ENCODE measurements at places on chromosomes 2 and 18. TPM values are rescaled to one million over a fixed set of nuclear protein-coding genes. Genes with fewer than 3 reads are reported as not detected.
A peak's percentile ranks its signal among the peaks of the same experiment; 100 is the strongest.

The ADD2 gene
- total RNA-seq: 15.4 TPM

The C2orf15 gene
- total RNA-seq: 1.2 TPM

The SKOR2 gene
- total RNA-seq: not detected

The DLX2 gene
- 0.16 TPM for total RNA-seq

The DOK6 gene
- not detected for total RNA-seq

The CCDC178 gene
- not detected for total RNA-seq

GRCh38 chr2:64975232-64975821 lies 13.9 kb upstream of the SLC1A4 start:
- no peak for DNase-seq

GRCh38 chr2:96142217-96143113 lies 2.8 kb downstream of the DUSP2 start:
- peak; percentile 40 for DNase-seq

DNA sequence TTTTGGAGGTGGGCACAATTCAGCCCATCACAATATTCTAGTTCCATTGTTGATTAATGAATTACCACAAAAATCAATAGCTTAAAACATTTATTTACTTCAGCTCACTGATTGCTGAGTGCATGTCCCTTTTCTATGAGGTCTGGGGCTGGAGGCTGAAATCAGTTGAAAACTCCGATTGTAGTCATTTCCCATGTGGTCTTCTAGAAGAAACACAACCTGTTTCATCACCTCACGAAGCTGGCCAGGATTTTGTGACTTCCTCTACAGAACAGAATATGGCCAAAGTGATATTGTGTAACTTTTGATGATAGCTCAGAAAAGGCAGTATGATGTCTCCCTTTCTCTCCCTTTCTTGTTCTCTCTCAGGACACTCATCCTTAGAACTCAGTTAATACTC lies 44.1 kb upstream of the CYRIA start:
- no peak for DNase-seq

DNA sequence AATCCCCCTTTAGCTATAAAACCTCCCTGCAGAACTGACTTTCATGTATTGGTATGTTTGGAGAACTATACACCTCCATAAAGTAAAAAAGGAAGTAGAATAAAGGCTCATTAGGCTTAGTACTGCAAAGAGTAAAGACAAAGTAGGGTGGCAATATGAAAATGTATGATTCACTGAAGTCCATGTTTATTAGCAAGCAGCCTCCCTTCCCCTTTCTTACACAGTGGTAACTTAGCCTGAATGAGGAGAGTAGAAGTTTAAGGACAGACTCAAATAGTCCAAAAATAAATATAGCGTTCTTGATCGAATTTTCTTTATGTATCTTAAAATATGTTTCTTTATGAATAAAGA lies 1.5 kb downstream of the ZNF804A start:
- DNase-seq: no peak

- DNase-seq: no peak
These were observed 28.2 kb downstream of the OSBPL1A start for GRCh38 chr18:24369426-24369825.

GRCh38 chr2:47534179-47534919 lies 131.4 kb downstream of the MSH2 start:
- no peak for DNase-seq

DNA sequence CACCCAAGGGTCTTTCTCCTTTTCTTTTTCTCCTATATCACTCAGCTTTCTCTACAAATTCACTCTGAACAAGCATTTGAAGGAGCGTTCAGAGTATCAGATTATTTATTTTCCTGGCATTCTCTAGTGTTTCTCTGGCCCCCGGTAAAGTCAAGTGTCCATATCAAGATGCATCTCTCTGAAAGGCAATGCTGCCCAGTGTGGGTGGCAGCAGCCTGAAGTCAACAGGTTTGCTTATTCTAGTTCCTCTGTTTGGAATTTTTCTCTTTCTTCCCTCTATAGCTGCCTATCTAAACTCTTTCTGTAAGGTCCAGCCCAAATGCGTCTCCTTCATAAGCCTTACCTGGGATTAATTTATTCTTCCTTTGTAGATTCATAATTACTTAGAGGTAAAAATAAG lies 526.2 kb upstream of the TNP1 start:
- no peak for DNase-seq

- DNase-seq: no peak
These were observed 36.6 kb upstream of the SKOR2 start for GRCh38 chr18:47287911-47288585.

- DNase-seq: no peak
These were observed 55.1 kb downstream of the LTBP1 start for GRCh38 chr2:33001823-33002222.

- no peak for DNase-seq
These were observed 60.3 kb downstream of the RPIA start for GRCh38 chr2:88751768-88752167.

DNA sequence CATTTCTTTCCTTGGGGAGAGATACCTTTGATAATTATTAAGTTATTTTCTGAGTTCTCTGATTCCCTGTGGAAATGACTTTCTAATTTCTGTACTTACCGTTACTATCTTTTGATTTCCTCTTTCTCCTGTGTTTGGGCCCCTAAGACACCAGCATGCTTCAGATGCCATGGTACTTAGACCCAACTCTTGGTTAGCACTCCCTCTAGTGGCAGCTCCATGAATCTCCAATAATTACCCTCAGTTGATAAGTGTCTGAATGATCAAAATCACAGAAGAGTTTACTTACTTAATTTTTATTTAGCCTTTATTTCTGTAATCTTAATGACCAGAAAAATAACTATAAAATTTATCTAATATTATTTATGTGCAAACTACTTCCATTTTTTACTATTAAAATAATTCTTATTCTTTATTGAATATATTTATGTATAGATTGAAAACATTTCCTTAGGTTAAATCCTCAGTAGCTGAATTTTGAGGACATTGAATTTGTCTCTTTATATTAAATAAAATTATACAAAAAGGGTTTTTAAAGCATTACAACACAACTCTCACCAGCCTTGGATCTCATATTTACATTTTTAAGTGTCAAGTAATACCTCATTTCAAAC lies 300.4 kb downstream of the KCNS3 start:
- no peak for DNase-seq

DNA sequence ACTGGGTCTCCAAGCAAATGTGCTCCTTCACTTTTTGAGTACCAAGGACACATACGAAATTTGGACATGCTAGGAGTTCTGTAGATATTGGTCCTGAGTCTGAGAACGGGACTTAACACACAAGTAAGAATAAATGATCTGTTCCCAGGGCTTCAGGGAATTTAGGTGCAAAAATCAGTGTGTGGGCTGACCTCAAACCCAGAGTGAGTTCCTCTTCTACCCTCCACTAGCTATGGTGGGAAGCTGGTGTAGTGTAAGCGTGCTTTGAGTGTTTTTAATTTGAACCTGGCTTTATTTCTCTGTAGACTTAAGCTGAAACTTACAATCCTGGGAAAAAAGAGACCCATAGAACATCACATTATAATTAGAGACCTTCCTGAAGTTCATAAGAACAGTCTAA lies 50.5 kb downstream of the MYO3B start:
- DNase-seq: no peak

- DNase-seq: no peak
These were observed 665.5 kb upstream of the SOX11 start for GRCh38 chr2:5026571-5027234.

DNA sequence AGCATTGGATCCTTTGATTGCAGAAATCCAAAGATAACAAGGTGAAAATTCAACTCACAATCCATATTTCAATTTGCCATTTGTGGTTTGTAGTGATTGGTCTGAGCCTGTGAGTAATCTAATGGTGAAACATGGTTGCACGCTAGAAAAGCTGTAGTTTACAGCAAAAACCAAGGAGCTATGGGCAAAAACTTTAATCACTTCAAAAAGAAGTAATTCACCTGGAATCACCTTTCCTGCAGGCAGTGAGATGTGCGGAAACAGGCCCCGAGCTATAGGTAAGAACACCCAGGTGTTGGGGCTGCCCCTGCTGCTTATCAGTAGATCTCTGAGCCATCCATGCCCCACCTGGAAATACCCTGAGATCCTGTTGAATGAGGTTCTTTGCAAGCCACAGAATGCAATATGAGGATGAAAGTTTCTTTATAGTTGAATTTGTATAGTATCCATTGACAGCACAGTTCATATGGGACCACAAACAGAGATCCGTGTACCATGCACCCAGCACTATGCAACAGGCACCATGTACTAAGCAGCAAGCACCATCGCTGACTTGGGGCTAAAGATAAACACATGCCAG lies 208.2 kb downstream of the SPP2 start:
- no peak for DNase-seq
